ENCODE measurements at places on chromosomes 1 and 21.

GRCh38 chr1:208654241-208654640, 410.1 kb upstream of the PLXNA2 start:
- no peak for DNase-seq

GRCh38 chr21:43817157-43818086, 28.0 kb downstream of the RRP1 start:
- no peak for DNase-seq

DNA sequence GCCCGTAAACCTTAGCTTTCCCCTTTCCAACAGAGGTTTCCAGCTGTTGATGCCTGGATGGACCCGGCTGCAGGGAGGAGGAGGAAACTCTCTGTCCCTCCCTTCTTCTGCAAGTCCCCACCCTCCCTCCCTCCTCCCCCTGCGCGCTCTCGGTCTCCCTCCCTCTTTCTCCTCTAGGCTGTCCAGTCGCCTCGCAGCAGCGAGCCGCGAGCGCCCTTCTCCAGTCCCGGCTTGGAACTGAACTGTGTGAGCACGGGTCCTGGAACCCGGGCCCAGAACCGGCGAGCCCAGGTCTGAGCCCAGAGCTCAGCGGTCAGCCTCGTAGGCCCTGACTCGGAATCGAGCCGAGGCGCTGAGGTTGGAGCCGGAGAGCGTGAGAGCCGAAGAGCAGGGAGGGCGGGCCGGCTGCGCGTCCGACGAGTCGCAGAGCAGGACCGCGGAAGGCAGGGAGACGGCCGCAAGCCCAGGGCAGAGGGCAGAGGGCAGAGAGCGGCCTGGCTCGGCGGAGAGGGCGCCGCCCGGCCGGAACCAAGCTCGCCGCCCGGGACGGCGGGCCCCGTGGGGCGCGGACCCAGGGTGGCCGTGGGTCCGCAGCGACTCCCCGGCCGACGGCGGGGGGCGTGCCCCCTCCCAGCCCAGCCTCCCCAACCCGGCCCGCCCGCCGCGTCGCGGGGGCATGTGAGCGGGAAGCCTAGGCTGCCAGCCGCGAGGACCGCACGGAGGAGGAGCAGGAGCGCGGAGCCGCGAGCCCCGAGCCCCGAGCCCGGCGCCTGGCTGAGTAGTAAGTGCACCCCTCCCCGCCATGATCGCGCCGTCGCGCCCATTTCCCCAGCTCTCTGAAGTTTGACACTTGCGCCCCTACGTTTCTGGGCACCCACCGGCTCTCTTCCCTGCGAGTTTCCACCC, at the start of gene SOX13:
SOX13 (plus strand) TSS at position 185 of the 906 bp plus-strand sequence. CDS start 39,801 bp downstream, outside the sequence.
- no peak for DNase-seq

- no peak for DNase-seq
Measured at GRCh38 chr21:34813266-34813894, 144.6 kb downstream of the CLIC6 start.

GRCh38 chr21:41317063-41317392, 427 bp downstream of the FAM3B start:
- DNase-seq: no peak

GRCh38 chr1:228998179-228998578, 262.9 kb downstream of the RHOU start:
- DNase-seq: no peak

DNA sequence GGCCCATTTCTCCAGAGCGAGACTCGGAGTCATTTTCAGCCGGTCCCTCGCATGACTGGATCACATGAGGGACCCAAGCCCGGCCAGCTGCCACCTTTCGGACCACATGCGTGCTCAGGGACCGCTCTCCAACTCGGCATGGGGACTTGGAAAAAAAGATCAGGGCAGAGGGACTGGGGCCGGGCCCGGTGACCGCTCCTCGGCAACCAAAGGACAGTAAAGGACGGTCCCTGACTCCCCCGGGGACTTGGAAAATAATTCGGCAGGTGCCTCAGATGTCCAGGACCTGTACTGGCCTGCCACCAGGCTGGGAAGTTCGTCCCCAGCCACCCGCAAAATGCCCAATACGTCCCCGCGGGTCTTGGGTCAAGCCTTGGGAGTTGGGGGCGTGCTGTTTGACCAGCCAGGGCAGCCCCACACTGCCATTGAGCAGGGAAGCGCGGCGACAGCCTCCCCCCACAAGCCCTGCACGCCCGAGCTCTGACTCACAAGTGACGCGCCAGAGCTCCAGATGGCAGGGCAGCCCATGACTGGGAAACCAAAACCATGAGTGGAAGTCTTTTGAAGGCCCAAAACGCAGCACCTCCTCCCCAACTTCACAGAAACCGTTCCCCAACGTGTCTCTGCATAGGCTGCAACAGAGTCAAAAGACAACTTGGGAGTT, 134.5 kb downstream of the LIPI start:
- no peak for DNase-seq

- DNase-seq: no peak
Measured at GRCh38 chr21:38295997-38296764, 39.4 kb downstream of the KCNJ15 start.

DNA sequence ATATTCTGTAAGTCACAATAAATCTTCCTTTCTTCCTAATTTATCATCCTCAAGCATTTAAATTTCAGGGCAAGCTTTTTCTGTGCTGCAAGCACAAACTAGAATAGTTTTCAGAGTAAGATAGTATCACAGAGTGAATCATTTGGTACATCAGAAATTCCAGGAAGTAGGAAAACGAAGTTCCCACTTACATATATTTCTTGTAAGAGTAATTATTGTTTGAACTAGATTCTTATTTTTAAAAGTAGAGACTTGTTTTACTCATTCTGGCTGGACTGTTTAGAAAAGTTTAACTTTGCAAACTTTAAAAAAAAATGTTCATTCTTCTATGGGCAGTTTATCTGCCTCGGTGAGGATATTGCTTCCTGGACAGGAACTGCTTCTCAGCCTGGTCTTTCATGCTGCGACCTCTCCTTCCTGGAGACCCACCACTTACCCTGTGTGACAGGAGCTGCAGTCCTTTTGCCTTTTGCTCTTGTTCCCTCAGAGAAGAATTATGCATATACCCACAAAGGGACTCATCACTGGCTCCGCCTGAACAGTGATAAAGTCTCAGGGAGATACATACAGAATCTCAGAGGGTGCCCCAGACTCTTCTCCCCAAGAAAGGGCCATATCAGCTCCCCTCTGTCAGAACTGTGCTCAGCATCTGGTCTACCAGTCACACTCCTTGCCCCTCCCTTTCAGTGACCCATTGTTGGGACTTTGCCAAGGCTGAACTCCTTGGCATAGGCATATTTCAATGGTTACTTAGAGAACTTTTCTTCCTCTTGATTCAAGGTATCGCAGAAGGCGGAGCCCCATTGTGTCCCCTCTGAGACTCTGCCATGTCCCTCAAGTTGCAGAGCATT, 102.7 kb upstream of the CD55 start:
- no peak for DNase-seq

DNA sequence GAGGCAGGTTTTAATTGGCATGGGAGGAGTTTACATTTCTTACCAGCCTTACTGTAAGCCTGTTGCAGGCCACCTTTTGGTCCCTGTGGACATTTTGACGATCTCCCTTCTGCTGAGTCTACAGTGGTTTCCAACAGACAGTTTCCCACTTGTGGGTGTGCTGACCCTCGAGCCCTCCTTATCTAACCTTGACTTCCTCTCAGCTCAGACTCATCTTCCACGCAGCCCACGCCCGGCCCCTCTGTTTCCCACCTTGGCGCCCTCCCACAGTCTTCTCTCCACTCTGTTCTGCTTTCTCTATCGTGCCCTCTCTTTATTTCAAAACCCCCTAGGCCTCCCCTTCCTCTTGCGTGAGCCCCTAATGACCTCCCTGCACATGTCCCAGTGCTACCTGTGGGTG, 6.1 kb upstream of the ARL8A start:
- DNase-seq: no peak

GRCh38 chr1:209900734-209901133, 37.3 kb upstream of the SYT14 start:
- no peak for DNase-seq

GRCh38 chr1:71339238-71339637, 258.4 kb upstream of the ZRANB2 start:
- DNase-seq: no peak

DNA sequence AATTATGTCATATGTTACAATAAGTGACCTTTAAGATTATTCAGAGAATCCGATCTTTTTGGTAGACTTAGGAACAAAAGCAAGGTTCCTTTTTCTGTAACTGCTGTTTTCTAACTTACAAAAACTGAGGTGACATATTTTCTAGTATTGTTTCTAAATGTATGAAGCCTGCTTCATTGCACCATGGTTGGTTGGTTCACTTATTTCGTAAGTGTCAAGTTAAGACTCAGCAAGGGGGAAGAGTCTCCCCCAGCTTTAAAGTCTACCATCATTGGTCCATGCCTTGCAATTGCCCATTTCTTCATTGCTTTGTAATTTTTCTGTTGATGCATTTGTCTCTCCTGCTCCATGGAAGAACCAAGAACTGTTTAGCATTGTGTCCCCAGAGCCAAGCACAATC, 136.9 kb downstream of the DISC1 start:
- no peak for DNase-seq

DNA sequence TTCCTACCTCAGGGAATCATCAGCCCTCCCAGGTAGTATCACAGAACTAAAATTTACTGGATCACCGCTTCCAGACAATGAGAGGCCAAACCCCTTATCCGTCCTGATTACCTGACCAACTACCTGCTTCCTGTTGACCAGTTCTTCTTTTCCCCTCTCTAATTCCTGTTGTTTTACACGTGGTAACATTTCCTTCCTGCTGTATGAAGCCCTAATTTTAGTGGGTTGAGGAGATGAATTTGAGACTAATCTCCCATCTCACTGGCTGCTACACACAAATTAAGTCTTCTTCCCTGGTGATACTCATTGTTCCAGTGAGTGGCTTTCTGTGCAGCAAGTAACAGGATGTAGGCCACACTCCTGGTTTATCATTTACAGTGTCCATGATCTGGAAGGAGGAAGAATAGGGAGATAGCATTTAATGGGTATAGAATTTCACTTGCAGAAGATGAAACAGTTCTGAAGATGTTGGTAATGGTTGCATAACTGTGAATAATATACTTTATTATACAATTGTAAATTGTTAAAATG, 2112.9 kb downstream of the NCAM2 start:
- no peak for DNase-seq

- DNase-seq: no peak
Measured at GRCh38 chr1:235745503-235746136, 96.0 kb upstream of the GNG4 start.

GRCh38 chr1:74773582-74773981, 40.6 kb downstream of the TYW3 start:
- DNase-seq: no peak
